A549 treated with Mapracorat at 1 μM for 4 hours (cell line): ENCODE measurements at places on chromosomes 1 and 21. TPM values are rescaled to one million over a fixed set of nuclear protein-coding genes. Genes with fewer than 3 reads are reported as not detected.

PROK1 gene
- total RNA-seq: not detected in 5 replicates

ARHGAP29 gene
- total RNA-seq: 12.0 to 15.7 TPM (median 13.8 TPM) in 5 replicates

ITSN1 gene
- total RNA-seq: 16.4 to 22.5 TPM (median 18.0 TPM) in 5 replicates

FAM177B gene
- not detected in 5 replicates for total RNA-seq

KCNN3 gene
- total RNA-seq: 0.02 to 0.20 TPM (median 0.08 TPM) in 4 of 5 replicates, not detected in the other

CD5L gene
- not detected in 5 replicates for total RNA-seq

ZNF695 gene
- 2.1 to 3.2 TPM (median 2.4 TPM) in 5 replicates for total RNA-seq

C4BPA gene
- 0.45 to 0.89 TPM (median 0.66 TPM) in 5 replicates for total RNA-seq

TMCO2 gene
- total RNA-seq: not detected in 5 replicates

SPOCD1 gene
- 3.3 to 4.5 TPM (median 3.8 TPM) in 5 replicates for total RNA-seq

PATJ gene
- 3.1 to 5.0 TPM (median 3.8 TPM) in 5 replicates for total RNA-seq

NFASC gene
- total RNA-seq: 1.1 to 1.8 TPM (median 1.5 TPM) in 5 replicates

SPRR2D gene
- total RNA-seq: not detected in 5 replicates

COA7 gene
- 19.8 to 25.9 TPM (median 22.3 TPM) in 5 replicates for total RNA-seq

CACNA1S gene
- total RNA-seq: not detected in 5 replicates
